Sciatic nerve (tissue), 2 donors: ENCODE measurements at places on chromosomes 7 and 10. TPM values are rescaled to one million over a fixed set of nuclear protein-coding genes. Genes with fewer than 3 reads are reported as not detected.

IDE gene
- 34.8 TPM for total RNA-seq

DNA sequence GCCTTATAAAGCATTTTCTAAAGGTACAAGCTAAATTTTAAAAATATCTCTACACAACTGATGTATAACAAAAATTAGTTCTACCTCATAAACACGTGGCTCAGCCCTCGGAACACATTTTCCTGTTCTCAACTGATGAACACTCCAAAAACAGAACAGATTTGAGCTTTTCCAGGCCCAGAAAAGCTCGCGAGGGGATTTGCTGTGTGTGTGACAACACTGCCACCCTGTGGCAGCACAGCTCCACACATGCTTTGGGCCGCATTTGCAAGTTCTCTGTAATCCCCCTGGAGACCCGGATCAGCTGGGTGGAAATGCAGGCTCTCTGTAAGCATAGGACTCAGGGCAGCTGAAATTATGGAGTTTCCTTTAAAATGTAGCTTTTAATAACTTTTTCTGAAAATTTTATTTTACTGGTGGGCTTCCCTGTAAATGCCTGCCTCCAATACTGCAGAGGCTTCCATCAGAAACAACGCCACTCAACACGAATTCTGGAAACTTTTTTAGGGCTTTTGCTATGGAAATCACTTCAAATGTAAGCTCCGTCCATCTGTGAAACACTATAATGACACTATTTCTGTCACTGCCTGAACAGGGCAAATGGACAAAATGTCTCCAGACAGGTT, 155.5 kb downstream of the COBL start:
- peak; percentile 80 for DNase-seq

FAM131B gene
- total RNA-seq = 2.6 TPM

DNA sequence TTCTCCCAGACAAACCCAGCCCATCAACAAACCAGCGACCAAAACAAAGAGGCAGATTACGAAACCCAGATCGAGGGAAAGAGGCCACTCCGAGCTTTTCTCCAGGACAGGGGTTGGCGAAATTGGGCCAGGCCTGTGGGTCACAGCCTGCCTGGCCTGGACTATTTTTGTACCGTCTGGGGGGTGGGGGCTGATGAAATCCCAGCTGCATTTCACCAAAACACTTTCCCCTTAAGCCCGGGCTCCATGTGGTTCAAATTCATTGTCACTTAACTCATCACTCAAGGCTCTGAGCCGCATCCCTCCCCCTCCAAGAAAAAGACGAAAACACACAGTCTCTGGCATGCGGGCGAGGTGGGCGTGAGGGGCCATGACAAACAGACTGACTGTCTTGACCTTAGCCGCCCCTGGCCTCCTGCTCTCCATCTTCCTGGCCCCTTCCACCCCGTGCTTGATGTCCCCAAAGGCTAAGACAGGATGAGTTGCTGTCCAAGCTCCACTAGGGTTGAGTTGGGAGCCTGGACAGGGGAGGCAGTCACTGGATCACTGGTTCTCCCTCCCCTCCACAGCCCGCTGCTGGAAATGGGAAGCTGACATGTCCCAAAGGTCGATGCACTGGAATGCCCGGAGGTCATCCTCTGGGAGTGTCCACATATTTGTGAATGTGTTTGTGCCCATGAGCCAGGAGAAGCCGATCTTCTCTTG, 19.2 kb downstream of the TMEM270 start:
- no peak for DNase-seq
